ENCODE measurements at places on chromosomes 4 and X. TPM values are rescaled to one million over a fixed set of nuclear protein-coding genes. Genes with fewer than 3 reads are reported as not detected.

DNA sequence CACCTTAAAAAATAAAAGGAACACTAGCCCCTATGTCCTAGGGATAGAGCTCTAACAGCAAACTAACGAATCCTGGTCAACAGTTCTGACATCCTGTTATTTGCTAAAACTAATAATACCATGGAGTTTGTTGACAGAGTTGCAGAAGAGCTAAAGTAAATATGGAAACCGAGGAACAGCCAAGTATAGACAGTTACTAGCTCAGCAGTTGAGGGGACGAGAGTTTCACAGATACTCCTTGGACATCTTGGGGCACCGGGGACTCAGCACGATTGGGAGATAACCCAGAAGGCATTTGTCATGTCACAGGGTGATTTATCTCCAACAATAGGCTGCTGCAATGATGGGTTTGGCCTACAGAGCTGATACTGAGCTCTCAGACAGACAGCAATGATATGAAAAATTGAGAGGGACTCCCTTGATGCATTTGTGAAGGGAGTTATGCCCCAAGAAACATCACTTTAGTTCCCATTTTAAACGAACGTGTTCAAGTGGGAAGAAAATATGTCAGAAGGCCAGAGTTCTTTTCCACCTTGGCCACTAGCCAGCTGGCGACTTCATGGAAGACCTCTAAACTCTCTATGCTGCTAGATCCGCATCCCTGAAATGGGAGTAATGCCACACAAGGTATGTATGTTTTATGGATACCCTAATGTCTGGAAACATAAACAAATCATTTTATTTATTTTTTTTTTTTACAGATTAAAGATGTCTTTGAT, 48.6 kb downstream of the TSC22D3 start:
- no peak for DNase-seq

- DNase-seq, result no peak
These were observed 32.2 kb downstream of the CLCN3 start for GRCh38 chr4:169652535-169652934.

DNA sequence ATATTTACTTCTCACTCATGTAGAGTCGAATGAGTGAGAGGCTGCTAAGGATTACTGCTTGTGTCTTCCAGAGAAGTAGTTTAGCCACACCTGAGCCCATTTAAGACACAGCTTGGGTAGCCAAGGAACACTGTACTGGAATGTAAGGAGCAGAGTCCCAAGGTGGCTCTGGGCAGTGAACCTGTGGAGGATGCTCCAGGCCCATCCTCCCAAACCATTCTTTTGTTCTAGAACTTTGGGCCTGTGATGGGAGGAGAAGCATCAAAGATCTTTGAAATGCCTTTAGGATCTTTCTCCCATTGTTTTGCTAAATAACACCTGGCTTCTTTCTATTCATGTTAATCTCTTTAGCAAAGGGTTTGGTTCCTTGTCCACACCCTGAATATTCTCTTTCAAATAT, 162.2 kb downstream of the KLHL4 start:
- no peak for DNase-seq

DNA sequence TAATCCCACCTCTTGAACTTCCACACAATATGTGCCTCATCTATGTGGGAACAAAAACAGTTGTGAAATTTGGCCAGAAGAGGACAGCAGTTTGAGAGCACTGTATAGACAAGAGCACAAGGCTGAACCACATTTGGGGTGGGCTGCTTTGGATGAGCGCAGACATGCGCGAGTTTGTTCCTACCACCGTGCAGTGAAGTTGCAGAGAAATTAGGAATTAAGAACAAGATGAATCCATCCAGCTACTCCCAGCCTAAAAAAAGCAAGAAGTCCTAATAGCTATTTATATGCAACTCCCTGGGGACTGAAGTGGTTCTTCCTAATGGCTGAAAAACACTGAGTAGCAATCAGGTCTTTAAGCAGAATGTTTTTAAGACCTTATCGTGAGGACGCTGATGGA, 1.0 kb downstream of the GAB3 start:
- DNase-seq, result no peak

- no peak for DNase-seq
These were observed 1511.0 kb downstream of the ARAP2 start for GRCh38 chr4:34733185-34733941.

The DCAF12L1 gene
- not detected for total RNA-seq
